Esophagus squamous epithelium (tissue), 5 donors: ENCODE measurements at places on chromosomes 16 and 17. TPM values are rescaled to one million over a fixed set of nuclear protein-coding genes. Genes with fewer than 3 reads are reported as not detected.

Gene C17orf50
- total RNA-seq: not detected

Gene PPP1R27
- not detected for total RNA-seq

DNA sequence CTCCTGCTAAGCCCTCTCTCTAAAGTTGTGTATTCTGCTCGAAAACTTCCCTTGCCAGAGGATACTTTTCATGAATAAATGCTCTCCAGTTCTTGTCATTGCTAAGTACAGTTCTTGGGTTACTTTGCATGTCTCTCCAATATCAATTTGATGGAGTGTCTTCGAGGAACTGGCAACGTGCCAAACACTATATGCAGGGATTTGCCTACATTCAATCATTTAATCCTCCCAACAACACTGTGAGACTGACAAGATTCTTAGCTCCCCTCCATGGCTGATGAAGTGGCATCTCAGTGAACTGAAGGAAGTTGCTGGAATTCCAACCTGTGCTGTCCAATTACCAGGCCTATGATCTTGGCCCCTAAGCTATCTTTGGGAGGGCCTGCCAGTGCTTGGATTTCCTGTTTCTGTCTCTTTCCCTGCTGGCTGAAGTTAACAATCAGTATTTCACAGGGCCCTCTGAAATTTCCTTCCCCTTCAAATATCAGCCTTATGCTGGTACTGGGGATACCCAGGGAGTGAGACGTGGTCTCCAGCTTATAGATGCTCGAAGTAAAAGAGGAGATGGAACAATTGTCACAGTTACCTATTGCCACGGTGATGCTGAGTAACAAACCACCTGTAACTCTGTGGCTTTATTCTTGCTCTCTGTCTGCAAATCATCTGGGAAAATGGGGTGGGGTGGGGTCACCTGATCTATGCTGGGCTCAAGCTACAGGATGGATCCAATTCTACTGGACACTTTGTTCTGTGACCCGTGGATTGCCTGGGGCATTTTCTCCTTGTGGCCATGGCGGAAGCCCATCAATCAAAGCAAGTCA is 19.4 kb upstream of the CRISPLD2 start:
- no peak overlapping the region for H3K4me3 ChIP-seq
- H3K36me3 ChIP-seq: no peaks in the 10 kb centered on the region
- H3K27me3 ChIP-seq: no peaks in the 10 kb centered on the region
- no peak overlapping the region for H3K27ac ChIP-seq
- peaks cover 4% of the 10 kb centered on the region for H3K4me1 ChIP-seq

GRCh38 chr17:33012522-33013033 is 20.9 kb downstream of the SPACA3 start:
- no peak overlapping the region for H3K4me3 ChIP-seq
- no peak overlapping the region for H3K27ac ChIP-seq
- no peak for DNase-seq
- no peaks in the 10 kb centered on the region for H3K36me3 ChIP-seq
- peaks cover 9% of the 10 kb centered on the region for H3K27me3 ChIP-seq
- H3K4me1 ChIP-seq: no peaks in the 10 kb centered on the region

Gene TSPOAP1
- 3.3 TPM for total RNA-seq

DNA sequence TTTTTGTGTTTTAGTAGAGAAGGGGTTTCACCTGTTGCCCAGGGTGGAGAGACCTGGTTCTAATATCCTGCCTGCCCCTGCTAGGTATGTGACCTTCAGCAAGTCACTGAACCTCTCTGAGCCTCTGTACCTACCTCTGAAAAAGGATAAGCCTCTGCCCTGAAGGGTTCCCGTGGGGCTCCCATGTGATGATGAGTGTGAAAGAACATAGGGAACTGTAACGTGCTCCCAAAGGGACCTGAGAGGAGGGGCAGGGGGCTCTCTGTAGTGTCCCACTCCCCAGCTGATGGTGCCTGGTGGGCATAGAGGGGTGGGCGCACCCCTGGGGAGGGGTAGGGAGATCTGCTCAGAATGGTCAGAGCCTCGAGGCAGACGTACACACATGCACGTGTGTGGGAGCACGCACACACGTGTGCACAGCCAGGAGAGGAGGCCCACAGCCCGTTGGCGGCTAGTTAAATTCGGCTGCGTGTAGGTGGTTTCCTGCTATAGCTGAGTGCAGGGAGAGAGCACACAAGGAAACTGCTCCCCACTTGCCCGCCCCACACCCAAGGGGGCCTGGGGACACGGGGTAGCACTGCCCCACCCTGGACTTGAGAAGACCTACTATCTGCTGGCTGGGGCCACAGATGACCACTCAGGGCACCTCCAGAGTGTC is 6.7 kb downstream of the KCNH4 start:
- H3K27ac ChIP-seq: no peak overlapping the region
- H3K36me3 ChIP-seq: no peaks in the 10 kb centered on the region
- no peaks in the 10 kb centered on the region for H3K27me3 ChIP-seq
- no peak overlapping the region for H3K4me3 ChIP-seq

Gene NPIPB4
- total RNA-seq: 8.7 TPM

DNA sequence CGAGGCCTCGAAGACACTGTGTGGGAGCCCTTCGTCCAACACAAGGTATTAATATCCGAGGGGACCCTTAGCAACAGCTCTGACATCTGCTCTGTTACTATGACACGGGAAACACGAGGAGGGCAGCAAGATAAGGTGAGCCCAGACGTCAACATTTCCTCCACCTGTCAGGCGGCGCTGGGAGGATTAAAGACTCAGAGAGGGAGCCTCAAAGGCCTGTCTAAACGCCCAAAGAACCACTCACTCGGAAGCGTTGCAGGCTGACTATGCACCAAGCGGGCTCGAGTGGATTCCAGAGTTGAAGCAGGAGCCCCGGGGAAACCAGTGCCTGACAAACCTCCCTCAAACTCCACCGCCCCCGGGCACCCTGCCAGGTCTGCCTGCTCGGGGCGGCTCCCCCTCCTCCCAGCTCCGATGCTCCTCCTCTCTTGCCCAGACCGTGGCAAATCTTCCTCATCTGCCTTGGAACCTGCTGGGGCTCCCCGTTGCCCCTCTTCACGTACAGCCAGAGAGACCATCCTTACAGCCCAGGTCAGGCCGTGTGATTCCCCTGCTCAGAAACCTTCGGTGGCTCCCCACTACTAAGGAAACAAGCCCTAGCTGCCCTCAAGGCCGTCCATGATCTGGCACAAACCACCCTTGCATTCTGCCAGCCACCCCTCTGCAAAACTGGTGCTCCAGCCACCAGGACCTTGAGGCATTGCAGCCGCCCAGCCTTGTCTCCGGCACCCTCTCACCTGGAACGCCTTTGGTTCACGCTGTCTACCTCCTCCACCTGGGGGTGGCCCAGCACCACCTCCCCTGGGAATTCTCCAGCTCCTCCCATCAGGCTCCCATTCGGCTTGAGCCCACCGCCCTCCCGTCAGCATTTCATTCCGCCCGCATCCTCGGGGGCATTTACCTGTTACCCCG is 16.2 kb downstream of the RPH3AL start:
- H3K4me3 ChIP-seq: peak overlapping the region; percentile 37
- DNase-seq: no peak
- H3K27me3 ChIP-seq: no peaks in the 10 kb centered on the region
- H3K36me3 ChIP-seq: no peaks in the 10 kb centered on the region
- H3K27ac ChIP-seq: peak overlapping the region; percentile 63
- H3K4me1 ChIP-seq: peaks cover 45% of the 10 kb centered on the region

GRCh38 chr16:58494981-58495520 is 4.9 kb upstream of the NDRG4 start:
- peak overlapping the region; percentile 25 for H3K27ac ChIP-seq
- H3K27me3 ChIP-seq: no peaks in the 10 kb centered on the region
- H3K4me1 ChIP-seq: peaks cover 3% of the 10 kb centered on the region
- DNase-seq: no peak
- no peak overlapping the region for H3K4me3 ChIP-seq
- no peaks in the 10 kb centered on the region for H3K36me3 ChIP-seq

DNA sequence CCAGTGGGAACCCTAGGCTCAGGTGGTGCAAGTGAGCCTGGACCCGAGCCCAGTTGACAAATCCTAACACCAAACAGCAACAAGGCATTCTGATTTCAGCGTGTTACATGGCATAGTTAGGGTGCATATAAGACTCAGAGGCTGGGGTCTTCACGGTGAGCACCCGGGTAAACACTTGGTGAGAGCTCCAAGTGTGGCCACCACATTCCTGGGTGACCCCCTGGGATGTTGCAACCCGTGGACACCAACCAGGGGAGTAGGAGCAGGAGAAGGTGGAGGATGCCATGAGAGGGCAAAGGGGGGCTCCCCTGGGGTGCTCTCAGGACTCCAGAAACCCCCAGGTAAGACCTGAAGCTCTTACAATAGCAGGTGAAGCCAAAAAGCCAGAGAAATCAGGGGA is 69.9 kb upstream of the CDH5 start:
- H3K27me3 ChIP-seq: peaks cover 3% of the 10 kb centered on the region
- DNase-seq: no peak
- no peaks in the 10 kb centered on the region for H3K4me1 ChIP-seq
- H3K36me3 ChIP-seq: no peaks in the 10 kb centered on the region
- H3K4me3 ChIP-seq: no peak overlapping the region
- H3K27ac ChIP-seq: no peak overlapping the region

DNA sequence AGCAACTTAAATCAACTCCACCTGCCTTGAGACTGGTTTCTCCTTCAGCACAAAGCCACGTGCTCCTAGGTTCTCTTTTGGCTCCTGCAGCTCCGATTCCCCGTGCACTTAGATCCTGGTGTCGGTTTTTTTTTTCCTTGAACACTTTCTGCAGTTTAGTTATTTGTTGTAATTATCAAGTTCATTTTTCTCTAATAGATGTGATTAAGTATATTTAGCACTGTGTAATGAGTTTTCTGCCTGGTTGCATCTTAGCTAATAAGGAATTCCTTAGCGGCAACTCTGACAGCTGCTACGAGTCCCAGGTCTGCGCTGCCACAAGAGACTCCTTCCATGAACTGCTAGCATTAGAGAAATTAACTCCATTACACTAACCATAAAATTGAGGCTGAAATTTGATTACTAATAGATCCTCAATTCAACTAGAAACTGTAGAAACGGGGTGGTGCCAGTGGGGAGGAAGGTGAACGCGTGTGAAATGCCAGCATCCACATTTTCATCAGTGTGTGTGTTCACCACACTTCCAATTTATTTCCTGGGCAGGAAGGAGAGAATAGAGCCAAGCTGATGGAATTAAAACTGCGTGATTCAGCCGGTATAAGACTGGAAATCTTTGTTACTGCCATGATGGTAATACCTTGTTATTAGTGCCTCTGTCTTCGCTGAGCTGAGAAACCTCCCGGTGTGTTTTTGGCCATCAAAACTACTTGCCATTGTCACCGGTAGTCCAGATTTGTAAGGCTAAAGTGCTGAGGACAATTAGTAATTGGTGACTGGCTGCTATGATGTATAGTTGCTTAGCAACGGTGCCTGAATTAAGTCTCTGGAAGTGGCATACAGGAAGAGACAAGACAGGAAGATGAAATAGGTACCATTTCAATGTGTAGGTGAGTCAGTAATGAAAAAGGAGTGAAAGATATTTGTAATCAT is 232.4 kb downstream of the IRX3 start:
- no peak overlapping the region for H3K4me3 ChIP-seq
- no peak for DNase-seq
- no peaks in the 10 kb centered on the region for H3K36me3 ChIP-seq
- H3K27ac ChIP-seq: no peak overlapping the region
- no peaks in the 10 kb centered on the region for H3K4me1 ChIP-seq
- H3K27me3 ChIP-seq: no peaks in the 10 kb centered on the region

Gene CX3CL1
- total RNA-seq: 14.8 TPM

DNA sequence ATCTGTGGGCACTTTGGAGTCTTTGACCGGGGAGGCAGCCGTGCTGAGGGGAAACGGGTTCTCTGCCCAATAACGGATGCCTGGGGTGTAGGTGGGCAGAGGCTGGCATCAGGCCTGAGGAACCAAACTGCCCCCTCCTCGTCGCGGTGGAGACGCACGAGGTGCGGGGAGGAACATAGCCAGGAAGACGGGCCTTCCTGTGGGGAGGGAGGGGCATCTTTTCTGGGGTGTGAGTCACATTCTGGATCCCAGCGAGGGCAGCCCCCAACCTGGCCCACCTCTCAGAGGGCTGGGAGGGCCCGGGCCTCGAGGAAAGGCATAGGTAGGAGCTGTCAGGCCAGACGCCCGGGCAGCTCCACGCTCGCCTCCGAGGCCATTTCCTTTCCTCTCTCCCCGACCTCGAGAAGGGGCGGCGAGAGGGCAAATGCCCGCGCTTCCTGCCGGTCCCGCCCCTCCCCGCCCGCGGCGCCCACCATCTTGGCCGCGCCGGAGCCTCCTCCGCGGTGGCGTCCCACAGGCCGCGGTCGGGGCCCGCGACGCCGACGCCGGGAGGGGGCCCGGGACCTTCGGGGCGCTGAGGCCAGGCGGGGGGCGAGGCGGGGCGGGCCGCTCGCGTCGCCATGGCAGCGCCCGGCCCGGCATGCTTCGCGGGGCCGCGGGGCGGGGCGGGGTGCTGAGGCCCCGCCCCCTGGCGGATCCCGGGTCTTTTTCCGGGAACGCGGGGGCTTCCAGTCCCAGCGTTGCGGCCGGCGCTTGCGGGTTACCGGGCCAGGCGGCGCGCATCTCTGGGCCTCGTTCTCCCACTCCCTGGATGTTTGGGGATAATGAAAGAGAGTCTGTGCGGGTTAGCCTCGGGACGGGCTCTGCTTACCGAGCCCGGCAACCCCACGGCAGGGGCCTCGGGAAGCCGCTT is 13.2 kb downstream of the RAI1 start:
- no peak for DNase-seq
- no peaks in the 10 kb centered on the region for H3K36me3 ChIP-seq
- peak overlapping the region; percentile 73 for H3K4me3 ChIP-seq
- H3K27me3 ChIP-seq: no peaks in the 10 kb centered on the region

Gene MYL4
- not detected for total RNA-seq

- no peaks in the 10 kb centered on the region for H3K36me3 ChIP-seq
- peak overlapping the region; percentile 92 for H3K27ac ChIP-seq
- DNase-seq: no peak
- no peak overlapping the region for H3K4me3 ChIP-seq
- H3K27me3 ChIP-seq: no peaks in the 10 kb centered on the region
Observed at GRCh38 chr17:47280072-47280811, 26.6 kb downstream of the ITGB3 start.

Gene RANGRF
- total RNA-seq: 7.8 TPM

GRCh38 chr17:30915833-30916611 is 5.7 kb upstream of the ADAP2 start:
- DNase-seq: no peak
- no peaks in the 10 kb centered on the region for H3K27me3 ChIP-seq
- H3K27ac ChIP-seq: no peak overlapping the region
- no peaks in the 10 kb centered on the region for H3K36me3 ChIP-seq
- no peak overlapping the region for H3K4me3 ChIP-seq

- H3K27ac ChIP-seq: peak overlapping the region; percentile 61
Observed at GRCh38 chr16:75287708-75288107, 36.3 kb upstream of the BCAR1 start.

Gene RPRML
- 0.57 TPM for total RNA-seq
